ENCODE measurements at places on chromosomes 11 and 22. TPM values are rescaled to one million over a fixed set of nuclear protein-coding genes. Genes with fewer than 3 reads are reported as not detected.
A peak's percentile ranks its signal among the peaks of the same experiment; 100 is the strongest.

SLC22A12 gene
- not detected for total RNA-seq

AIP gene
- total RNA-seq = 110 TPM

PATE4 gene
- total RNA-seq = not detected

GRCh38 chr22:29359469-29359868 lies 28.9 kb downstream of the AP1B1 start:
- H3K4me3 ChIP-seq = no peak overlapping the region
- no peaks in the 10 kb centered on the region for H3K4me1 ChIP-seq
- H3K27ac ChIP-seq = no peak overlapping the region
- H3K36me3 ChIP-seq = peaks cover 4% of the 10 kb centered on the region

DNA sequence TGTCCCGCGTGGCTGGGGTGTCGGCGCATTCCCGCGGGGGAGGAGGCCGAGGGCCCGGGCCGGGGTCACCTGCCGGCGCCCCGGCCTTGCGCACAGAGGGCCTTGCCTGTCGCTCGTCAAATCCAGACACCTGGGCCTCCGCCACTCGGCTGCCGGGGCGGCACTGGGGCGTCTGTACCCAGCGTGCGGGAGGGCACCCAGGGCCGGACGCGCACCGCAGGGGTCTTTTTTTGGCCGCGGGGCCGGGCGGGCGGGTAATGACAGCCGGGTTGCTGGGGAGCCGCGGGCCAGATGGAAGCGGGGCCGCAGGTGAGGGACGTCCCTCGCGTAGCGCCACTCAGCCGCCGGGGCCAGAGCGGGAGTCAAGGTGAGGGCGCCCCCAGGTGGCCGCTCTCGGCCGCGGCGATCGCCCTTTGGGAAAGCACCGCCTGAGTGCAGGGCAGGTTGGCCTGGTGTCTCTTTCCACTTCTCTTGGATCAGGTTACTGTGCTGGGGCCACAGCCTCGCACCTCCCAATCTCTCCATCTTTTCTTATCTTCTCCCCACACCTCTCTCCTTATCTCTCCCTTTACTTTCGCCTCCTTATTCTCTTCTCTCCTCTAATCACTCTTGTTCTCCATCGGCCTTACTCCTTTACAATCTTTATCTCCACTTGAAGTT lies 3.5 kb downstream of the PHLDB1 start:
- H3K4me1 ChIP-seq = peaks cover 39% of the 10 kb centered on the region
- no peak overlapping the region for H3K4me3 ChIP-seq
- peak; percentile 53 for DNase-seq
- H3K27me3 ChIP-seq = no peaks in the 10 kb centered on the region

DNA sequence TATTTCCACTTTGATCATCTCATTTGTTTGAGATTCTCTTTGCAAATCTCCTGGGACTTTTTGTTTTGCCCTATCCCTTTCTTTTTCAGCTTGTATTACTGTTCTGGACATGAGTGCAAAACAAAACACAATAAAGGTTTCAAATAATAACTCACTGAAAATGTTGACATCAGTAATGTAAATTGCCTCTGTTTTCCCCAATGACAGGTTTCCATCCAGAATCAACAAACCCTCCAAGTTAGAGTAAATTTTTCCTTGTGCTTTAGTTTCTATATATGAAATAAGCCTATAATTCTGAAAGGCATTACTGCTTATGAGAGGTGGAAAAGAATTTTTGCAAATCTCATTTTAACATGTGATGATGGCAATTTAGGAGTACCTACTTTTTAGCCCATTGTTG lies 187.0 kb upstream of the ANO3 start:
- no peak overlapping the region for H3K27ac ChIP-seq
- no peaks in the 10 kb centered on the region for H3K4me1 ChIP-seq
- H3K36me3 ChIP-seq = no peaks in the 10 kb centered on the region
- H3K27me3 ChIP-seq = no peaks in the 10 kb centered on the region

Data from Caco-2 (cell line).